ENCODE measurements at places on chromosomes 2 and 18.
A peak's percentile ranks its signal among the peaks of the same experiment; 100 is the strongest.

GRCh38 chr2:108069515-108070310 lies 83.4 kb downstream of the SLC5A7 start:
- no peak for DNase-seq

- peak; percentile 1 for DNase-seq
Measured at GRCh38 chr2:107412981-107413380, 413.7 kb upstream of the RGPD4 start.

DNA sequence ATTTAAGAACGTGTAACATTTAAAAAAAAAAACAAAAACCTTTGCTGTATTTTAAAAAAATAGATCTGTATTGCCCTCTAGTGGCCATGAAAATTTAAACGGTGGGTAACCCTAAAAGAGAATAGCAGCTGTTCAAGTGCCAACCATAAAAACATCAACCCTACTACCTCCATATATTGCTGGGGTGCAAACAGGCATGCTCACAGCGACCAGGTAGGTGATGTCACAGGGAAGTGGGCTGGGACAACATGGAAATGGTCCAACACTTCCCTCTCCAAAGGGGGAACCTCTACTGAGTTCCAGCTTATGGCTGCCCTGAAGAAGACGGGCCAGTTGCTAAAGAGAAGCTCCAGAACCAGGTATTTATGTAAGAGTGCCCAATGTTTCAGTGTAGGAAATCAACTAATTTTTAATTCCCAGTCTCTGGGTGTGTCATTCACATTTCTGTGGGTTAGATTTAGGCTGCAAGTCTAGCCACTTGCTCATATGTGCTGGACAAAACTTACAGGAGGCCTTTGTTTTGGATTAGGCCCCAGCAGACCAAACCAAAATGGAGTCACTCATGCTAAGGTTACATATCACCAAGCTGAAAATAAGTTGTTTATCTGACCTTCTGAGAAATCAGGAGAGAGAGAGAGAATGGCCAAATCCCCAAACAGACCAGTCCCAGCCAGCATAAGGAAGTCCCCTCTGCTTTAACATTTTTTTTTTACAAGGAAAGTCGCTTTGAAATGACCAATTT lies 54.5 kb downstream of the SKA1 start:
- peak; percentile 37 for DNase-seq

DNA sequence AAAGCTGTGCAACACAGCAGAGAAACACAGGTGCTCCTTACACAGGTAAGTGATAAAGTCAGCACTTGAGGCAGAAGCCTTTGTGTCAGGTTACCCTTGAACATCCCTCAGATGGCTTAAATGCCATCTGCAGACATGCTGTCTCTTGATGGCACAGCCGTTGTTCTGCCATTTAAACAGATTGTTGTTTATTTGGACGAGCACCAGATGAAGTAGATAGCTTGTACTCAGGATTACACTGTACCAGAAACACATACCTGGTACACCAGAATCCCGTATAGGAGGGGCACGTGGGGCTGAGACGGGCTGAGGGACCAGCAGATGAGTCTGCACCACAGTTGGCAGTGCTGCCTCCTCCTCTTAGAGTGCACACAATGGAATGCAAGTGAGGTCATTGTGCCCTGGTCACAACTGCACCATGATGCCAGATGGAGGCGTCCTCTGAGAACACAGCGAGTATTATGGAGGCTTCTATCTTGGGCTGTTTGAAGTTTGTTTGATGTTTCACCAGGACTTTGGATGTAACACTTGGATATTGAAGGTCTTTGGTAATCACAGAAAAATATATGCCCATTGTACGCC lies 143.0 kb downstream of the TANC1 start:
- peak; percentile 61 for DNase-seq

DNA sequence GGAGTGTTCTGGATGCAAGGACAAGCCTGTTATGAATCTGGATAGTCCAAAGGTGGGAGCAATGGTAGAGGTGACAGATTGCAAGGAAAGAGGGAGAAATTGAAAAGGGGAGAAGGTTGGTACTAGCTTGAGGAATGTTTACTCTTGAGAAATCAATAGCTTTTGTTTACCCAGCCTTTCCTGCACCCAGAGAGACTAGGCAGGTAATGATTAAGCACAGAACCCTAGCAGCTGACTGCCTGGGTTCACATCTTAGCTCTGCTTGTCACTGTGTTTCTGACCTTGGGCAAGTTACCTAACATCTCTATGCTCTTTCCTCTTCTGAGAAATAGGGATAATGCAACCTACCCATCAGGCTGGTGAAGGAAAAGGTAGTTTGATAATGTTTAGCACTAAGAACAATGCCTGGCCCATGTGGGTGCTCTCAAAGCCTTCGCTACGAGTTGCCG lies 178.6 kb downstream of the MGAT5 start:
- DNase-seq, result no peak

DNA sequence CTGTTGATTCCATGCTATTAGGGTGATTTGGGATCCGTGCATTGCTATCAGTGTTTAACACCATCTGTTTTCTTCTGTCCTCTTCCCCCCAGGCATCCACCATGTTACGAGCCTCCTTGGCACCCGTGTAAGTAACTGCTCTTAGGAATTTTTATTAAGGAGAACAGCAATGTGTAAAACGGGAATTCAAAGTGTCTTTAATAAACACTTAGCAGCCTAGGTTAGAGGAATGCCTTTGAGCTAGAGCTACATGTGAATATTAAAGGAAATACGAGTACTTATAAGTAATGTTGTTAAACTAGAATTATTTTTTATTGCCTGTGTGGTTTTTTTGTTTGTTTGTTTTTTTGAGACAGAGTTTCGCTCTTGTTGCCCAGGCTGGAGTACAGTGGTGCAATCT lies 58.1 kb downstream of the ARMC9 start:
- DNase-seq, result no peak

- no peak for DNase-seq
Measured at GRCh38 chr2:98381494-98381893, 35.2 kb downstream of the CNGA3 start.

- DNase-seq, result no peak
Measured at GRCh38 chr2:11625671-11626070, 44.3 kb downstream of the NTSR2 start.

DNA sequence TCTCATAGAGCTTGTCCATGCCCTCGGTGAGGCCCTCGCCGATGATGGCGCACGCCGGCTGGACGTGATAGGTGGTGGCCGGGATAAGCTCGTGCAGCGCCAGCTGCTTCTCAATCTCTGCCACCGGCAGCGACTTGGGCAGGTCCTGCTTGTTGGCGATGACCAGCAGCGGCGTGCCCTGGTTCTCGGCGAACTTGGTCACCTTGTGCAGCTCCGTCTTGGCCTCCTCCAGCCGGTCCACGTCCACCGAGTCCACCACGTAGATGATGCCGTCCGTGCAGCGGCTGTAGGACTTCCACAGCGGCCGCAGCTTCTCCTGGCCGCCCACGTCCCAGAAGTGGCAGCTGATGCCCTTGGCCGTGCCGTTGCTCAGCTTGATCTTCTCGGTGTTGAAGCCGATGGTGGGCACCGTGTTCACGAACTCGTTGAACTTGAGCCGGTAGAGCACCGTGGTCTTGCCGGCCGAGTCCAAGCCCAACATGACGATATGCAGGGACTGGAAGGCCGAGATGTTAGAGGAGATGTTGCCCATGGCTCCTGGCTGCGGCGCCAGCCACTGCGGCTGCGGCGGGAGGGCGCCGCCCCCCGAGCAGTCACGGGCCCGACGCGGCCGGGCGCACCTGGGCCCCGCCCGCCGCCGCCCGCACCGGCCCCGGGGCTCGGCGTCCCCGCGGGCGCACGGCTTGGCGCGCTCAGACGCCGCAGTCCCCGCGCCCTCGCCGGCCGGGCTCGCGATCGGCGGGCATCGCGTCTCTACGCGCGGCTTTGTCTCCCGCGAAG lies 636 bp downstream of the ARL4C start:
- DNase-seq, result peak; percentile 82

DNA sequence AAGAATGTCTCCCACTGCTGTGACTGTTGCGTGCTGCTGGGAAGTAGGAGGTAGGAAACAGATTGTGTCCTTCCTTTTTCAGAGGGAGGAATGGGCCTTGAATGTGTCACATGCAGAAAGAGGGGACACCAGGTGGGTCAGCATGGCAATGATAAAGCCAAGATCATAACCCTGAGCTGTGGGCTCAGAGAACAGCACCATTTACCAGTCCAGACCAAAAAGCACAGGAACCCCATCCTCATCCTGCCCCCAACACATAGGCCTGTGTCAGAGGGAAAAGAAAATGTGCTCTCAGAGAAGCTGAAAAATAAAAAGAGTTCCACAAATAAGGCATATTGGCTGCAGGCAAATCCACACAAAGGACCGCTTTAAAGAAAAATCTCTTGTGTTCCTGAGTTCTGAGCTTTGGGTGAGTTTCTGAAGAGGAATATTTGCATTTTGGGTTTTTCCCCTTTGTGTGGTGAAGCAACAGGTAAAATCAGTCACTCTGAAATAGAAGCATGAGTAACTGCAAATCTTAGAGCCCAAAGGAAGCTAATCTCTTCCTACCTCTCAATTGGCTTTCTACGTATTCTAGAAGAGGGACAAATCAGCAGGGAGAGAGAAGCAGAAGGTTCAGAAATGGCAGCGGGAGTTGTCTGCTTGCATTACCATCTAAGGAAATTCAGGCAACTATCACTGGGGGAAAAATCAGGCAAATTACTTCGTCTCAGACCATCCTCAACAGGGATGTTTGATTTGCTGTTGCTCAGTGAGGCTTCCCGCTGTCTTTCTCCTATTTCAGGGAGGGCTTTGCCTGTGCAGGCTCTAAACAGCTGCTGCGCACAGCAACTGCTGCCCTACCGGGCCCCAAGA lies 106.8 kb downstream of the BCL11A start:
- no peak for DNase-seq

GRCh38 chr2:78281164-78281563 lies 744.3 kb upstream of the REG3G start:
- DNase-seq, result no peak

Measured in astrocyte of the hippocampus (primary cell).